Naive thymus-derived CD4-positive, alpha-beta T cell (primary cell): ENCODE measurements at places on chromosomes 1 and 21.

- no peak for DNase-seq
Measured at GRCh38 chr1:158118713-158119402, 61.8 kb upstream of the CD1D start.

GRCh38 chr21:25963181-25963580 is 207.4 kb downstream of the APP start:
- no peak for DNase-seq

GRCh38 chr1:20178634-20179370 is 7.1 kb upstream of the UBXN10 start:
- DNase-seq: no peak

GRCh38 chr1:156658496-156658895 is 16.6 kb downstream of the BCAN start:
- no peak for DNase-seq

DNA sequence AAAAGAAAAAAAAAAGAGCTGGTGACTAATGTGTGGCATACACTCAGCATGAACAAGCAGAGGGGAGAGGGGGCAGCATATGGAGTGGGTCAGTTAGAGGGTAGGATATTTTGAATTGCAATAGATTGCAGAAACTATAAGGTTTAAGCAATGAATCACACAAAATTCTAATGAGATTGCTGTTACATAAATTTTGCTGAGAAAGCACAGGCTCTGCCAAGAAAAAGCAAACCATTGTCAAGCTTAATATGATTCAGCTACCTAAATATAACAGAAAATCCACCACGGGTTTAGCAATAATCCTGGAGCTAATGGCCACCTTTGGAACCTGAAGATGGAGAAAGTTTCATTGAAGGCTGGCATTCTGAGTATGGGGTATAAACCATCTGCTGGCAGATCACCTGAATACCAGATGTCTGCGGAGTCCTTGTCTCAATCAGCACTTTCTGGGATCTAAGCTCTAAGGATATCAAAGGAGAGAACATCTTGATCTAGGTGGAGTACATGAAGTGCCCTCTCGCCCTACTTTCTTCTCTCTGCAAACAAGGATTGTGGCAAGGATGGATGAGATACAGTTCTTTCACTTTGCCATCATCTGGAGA is 30.3 kb upstream of the ANGPTL7 start:
- no peak for DNase-seq

- no peak for DNase-seq
Measured at GRCh38 chr1:228016653-228017355, 10.0 kb downstream of the WNT3A start.

- no peak for DNase-seq
Measured at GRCh38 chr1:63663301-63663700, 70.1 kb downstream of the PGM1 start.

- no peak for DNase-seq
Measured at GRCh38 chr1:59096501-59096900, 200.4 kb upstream of the FGGY start.

GRCh38 chr21:42188663-42189062 is 30.3 kb upstream of the ABCG1 start:
- DNase-seq: no peak

- no peak for DNase-seq
Measured at GRCh38 chr1:66140072-66140471, 347.4 kb downstream of the PDE4B start.

GRCh38 chr1:168553680-168554553 is 10.1 kb upstream of the XCL2 start:
- DNase-seq: no peak

GRCh38 chr1:14437417-14437918 is 161.0 kb upstream of the KAZN start:
- DNase-seq: no peak

GRCh38 chr1:43666608-43667007 is 16.7 kb downstream of the KDM4A start:
- DNase-seq: no peak

DNA sequence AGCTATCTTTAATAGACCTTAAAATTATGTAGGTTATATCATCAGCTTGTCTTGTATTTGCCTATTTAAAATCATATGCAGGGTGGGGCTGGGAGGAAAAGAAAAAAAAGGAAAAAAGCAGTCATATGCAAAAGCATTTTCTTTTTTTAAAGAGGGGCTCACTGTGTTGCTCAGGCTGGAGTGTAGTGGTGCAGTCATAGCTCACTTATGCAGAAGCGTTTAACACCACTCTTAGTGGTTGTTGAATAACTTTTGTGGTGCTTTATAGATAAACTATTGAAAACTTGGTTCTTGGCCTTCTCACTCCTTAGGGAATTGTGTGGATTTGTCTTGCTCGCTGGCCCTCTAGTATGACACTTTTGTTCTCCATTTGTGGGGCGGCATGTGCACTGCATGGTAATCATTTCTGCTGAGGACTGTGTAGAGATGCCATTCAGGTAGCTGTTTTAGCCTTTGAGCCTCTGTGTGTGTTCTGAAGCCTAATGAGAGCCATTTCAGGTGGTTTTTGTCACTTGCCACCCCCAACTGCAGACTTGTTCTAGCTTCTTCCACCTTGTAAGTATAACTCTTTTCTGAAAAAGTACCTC is 77.8 kb downstream of the KIF1B start:
- no peak for DNase-seq

DNA sequence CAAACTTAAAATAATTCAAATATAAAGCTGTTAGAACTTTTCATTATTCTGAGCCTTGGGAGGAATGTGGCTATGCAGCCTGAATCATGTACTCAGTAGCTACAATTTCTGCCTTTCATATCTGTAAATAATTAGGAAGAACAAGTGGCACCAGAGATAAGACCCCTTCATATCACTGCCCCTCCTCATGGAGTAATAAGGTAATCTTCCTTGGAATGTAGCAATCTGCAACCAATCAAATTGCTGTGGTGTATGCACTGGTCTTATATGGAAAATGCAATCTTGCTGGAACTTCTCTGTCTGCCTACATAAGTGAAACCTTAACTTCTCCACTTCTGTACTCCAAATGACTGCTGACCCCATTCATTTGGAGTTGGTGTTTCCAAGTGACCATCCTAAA is 104.4 kb upstream of the VANGL1 start:
- DNase-seq: no peak

DNA sequence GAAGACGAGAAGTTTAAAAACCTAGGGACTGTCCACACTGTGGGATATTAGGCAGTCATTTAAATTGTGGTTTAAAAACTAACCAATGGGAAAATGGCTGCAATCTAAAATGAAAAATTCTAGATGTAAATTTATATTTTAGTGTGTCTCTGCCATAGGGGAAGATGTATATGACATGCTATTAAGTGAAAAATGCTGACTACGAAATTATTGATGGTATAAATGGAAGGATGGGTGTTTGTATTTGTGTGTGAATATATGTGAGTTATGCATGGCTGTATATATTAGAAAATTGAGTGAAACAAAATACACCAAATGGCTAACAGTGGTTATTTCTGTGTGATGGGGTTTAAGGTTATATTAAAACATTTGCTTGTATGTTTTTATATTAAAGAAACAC is 260.7 kb downstream of the AJAP1 start:
- no peak for DNase-seq

- no peak for DNase-seq
Measured at GRCh38 chr1:12001249-12001917, 17.9 kb upstream of the MIIP start.

GRCh38 chr1:36179220-36179600 is 23.2 kb downstream of the MAP7D1 start:
- DNase-seq: no peak

GRCh38 chr1:1420654-1421141 is 378 bp downstream of the ANKRD65 start:
- DNase-seq: no peak

GRCh38 chr21:35749904-35750303 is 310.4 kb downstream of the SETD4 start:
- DNase-seq: no peak

GRCh38 chr1:31422505-31423319 is 9.7 kb downstream of the SERINC2 start:
- peak; percentile 33 for DNase-seq

DNA sequence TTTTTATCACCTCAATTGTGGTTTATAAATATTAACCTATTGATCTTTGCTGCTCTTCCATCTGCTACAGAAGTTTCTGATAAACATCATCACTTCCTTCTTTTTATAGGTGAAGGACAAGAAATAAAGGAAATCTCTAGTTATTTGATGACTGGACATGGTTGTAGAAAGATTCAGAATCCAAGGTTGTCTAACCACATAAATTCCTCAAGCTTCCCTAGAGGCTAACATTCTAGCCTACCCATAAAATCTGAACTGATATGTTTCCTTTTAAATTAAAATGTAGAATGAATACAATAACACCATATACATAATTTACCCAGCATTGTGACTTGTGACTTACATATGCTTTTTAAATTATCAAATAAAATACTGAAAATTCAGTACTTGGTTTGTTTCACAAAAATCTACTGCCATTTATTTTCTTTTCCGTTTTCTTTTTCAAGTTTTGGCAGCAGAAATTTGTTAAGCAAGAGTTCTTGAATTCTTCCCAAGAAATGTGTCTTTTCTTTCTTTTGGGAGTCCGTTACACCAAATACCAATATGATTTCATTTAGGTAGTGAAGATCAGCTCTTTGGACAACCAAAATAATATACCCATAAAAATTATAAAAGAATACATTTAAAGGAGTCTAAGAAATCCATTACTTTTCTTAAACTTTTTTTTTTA is 513.2 kb upstream of the ADGRL2 start:
- no peak for DNase-seq

DNA sequence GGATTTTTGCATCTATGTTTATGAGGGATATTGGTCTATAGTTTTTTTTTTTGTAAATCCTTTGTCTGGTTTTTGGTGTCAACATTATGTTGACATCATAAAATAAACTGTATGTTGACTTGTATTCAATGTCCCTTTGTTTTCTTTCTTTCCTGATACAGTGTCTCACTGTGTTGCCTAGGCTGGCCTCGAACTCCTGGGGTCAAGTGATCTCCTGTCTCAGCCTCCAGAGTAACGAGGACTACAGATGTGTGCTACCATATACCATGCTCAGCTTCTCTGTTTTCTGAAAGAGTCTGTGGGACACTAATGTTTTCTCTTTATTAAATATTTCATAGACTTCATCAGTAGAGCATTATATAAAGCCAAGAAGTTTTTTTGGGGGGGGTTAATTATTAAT is 18.3 kb downstream of the MAN1C1 start:
- DNase-seq: no peak

DNA sequence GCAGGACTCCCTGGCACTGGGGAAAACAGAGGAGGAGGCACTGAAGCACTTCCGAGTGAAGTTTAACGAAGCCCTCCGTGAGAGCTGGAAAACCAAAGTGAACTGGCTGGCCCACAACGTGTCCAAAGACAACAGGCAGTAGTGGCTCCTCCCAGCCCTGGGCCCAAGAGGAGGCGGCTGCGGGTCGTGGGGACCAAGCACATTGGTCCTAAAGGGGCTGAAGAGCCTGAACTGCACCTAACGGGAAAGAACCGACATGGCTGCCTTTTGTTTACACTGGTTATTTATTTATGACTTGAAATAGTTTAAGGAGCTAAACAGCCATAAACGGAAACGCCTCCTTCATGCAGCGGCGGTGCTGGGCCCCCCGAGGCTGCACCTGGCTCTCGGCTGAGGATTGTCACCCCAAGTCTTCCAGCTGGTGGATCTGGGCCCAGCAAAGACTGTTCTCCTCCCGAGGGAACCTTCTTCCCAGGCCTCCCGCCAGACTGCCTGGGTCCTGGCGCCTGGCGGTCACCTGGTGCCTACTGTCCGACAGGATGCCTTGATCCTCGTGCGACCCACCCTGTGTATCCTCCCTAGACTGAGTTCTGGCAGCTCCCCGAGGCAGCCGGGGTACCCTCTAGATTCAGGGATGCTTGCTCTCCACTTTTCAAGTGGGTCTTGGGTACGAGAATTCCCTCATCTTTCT is 75.5 kb downstream of the PIK3CD start:
- DNase-seq: no peak

DNA sequence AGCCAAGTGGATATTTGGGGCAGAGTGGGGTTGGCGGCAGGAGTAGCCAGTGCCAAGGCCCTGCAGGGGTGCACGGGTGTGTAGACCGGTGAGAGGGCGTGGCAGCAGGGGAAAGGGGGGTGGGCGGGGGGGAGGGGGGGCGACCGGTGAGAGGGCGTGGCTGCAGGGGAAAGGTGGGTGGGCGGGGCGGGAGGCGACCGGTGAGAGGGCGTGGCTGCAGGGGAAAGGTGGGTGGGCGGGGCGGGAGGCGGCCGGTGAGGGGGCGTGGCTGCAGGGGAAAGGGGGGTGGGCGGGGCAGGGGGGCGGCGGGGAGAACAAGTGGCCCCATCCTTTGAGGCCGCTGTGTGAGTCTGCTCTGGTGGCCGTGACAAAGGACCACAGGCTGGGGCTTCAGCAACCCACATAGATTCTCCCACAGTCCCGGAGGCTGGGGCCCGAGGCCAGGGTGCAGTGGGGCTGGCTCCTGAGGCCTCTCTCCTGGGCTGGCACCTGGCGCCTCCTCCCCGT is 25.8 kb downstream of the RRP1 start:
- DNase-seq: no peak

DNA sequence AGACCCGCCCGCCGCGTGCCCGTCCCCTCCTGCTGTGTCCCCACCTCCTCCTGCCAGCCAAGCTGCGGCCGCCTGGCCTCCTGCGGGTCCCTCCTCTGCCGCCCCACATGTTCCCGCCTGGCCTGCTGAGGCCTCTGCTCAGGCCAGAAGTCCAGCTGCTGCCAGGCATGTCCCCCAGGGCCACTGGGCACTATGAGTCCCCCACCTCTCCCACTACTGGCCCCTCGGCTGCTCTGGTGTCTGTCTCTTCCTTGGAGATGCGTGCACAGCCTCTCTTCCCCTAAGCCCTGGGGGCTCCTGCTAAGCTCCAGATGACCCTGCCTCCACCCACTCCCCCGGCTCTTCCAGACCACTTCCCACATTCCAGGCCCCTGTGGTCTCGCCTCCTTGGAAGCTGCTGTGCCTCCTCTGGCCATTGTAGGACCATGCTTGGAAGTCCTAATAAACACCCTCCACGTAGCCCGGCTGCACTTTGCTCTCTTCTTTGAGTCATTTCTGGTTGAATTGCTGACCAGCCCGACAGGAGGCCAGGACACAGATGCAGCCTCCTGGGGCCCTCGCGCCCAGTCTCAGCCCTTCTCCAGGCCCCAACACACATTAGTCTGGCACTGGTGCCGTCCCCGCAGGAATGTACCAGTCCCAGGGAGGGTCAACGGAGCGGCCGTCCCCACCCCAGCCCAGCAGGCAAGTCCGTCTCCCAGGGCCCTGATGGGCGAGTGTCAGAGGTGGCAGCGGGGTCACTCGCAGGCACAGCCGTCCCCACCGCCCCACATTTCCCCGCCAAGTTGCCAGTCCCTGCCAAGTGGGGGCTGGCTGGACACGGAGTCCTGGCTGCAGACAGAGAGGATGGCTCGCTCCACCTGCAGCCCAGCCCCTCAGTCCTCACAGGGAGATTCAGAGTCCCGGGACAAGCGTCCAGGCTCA is 1.1 kb downstream of the KRTAP10-12 start:
- DNase-seq: no peak

- no peak for DNase-seq
Measured at GRCh38 chr1:235675152-235675890, 25.7 kb upstream of the GNG4 start.

GRCh38 chr1:200180821-200181220 is 153.3 kb downstream of the NR5A2 start:
- no peak for DNase-seq

- DNase-seq: no peak
Measured at GRCh38 chr1:7535934-7536878, 234.9 kb upstream of the VAMP3 start.
